ENCODE measurements at places on chromosomes 11 and 22. TPM values are rescaled to one million over a fixed set of nuclear protein-coding genes. Genes with fewer than 3 reads are reported as not detected.
A peak's percentile ranks its signal among the peaks of the same experiment; 100 is the strongest.

SYT13 gene
- not detected for total RNA-seq

KCNQ1OT1 gene
- total RNA-seq: 0.67 TPM

ZBTB44 gene
- total RNA-seq: 33.0 TPM

MICAL3 gene
- 47.8 TPM for total RNA-seq

TMEM45B gene
- total RNA-seq: 0.24 TPM

GRCh38 chr11:59551659-59552521 is 40.6 kb downstream of the OR4D9 start:
- no peak for DNase-seq

DNA sequence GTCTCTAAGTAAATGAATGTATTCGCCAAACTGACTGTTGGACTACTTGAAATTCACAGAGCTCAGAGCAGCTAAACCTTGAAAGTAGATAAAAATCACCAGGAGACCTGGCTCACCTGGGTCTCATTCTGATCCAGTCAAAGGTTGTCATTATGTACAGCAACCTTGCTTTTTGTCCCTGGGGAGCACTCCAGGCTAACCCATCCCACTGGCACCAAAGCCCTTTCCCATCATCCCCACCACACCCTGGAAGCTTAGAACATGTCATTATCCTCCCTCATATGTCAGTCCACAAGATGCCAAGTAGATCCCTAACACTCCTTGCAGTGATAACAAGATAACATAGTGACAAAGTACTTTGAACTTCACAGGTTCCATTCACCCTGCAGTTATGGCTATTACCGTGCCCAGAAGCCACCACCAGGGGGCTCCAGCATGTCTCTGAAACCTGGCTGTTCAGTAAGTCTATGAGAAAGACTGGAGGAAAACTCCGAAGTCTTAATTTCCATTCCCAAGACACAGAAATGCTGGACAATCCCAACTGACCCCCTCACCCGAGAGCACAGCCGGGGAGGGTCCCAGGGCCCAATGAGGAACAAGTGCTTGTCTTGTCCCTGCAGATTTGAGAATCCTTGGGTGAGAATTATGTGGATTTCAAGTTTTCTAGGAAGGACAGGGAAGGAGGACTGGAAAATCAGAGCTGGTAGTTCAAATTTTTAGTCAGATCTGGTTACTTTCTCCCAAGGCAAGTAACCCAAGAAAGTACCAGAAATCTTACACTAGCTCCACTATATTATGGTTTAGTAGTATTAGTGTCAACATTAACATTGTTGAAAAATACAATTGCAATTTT is 43.0 kb upstream of the USP47 start:
- peak; percentile 30 for DNase-seq

DNA sequence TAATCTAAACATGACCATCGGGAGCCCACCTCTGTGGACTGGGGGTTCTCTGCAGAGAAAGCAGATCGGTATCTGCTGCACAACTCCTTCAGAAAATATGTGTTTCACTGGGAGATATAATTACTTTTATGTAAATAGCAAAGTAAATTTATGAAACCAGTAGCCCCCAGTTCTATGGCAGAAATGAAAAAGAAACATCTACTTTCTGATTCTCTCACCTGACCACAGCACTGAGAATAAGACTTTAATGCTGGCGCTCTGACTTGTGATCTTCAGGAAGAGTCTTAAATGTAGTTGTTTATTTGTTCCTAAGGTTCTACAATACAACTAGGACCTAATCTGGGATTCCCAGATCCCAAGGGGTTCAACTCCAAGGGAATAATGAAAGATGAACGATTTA is 518.0 kb downstream of the DLG2 start:
- no peak for DNase-seq

All from activated T-helper 1 cell treated with anti-CD3 and anti-CD28 coated beads, Interleukin-12 subunit alpha, Interleukin-12 subunit beta, Interleukin-2, Interleukin-4 antibody, amounts not matched to agents 30 ng/mL and 10 ng/mL and 1 ng/mL, durations not matched to agents 14 hours and 24 hours and 36 hours (primary cell).